Activated CD8-positive, alpha-beta memory T cell treated with anti-CD3 and anti-CD28 coated beads for 1 hour (primary cell): ENCODE measurements at places on chromosomes 4 and X.

- no peak for DNase-seq
Measured at GRCh38 chrX:129958083-129958465, 24.4 kb upstream of the BCORL1 start.

DNA sequence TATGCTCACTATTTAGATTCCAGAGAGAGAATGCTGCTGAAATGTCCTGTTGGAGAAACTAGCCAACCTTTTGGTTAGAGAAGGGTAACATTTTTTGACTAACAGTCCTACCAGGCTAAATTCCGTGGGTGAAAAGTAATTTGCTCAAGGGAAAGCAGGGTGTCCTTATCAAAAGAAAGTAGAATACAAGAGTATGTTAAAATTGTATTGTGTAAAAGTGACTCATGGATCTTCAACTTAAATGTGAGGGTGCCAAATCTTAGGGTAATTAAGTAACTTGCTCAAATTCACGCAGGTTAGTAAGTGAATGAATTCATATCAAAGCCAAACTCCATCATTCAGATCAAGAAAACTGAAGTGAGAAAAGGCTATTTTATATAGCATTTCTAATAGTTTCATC is 81.7 kb downstream of the PCDH7 start:
- no peak for DNase-seq

DNA sequence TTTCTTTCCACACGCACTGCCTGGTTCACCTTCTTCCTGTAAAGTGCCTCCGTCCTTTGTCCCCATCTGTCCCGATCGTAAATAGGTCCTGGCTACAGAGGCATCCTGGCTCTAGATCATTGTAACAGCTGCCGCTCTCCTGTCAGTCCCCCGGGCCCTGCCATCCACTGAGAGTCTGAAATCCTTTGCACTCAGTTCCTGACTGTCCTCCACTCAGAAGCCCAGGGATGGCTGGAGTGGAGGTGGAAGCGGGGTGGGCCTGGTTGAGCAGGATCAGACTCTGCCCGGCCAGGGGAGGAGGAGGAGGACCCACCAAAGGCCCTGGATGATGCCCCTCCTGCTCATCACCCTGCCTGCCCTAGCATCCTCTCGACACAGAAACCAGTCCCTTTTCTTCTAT is 29.8 kb downstream of the PIGG start:
- DNase-seq: no peak

- no peak for DNase-seq
Measured at GRCh38 chr4:150896497-150896896, 118.6 kb downstream of the LRBA start.

DNA sequence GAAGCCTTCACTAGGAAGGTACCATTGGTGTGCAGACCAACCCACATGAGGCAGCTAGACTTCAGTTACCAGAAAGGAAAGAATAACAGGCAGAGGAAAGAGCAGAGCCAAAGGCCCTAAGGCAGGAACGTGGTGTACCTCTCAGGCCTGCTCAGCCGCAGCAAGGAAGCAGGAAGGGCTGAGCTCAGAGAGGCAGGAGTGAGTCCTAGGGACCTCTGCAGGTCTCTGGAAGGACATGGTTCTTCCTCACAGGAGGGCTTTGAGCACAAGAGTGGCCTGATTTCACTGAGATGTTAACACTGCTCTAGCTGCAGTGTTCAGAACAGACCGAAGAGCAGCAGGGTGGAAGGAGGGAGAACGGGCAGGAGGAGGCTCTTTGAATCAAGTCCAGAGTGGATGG is 124.6 kb downstream of the DCHS2 start:
- DNase-seq: no peak

- DNase-seq: no peak
Measured at GRCh38 chr4:53646795-53647194, 55.5 kb upstream of the LNX1 start.

DNA sequence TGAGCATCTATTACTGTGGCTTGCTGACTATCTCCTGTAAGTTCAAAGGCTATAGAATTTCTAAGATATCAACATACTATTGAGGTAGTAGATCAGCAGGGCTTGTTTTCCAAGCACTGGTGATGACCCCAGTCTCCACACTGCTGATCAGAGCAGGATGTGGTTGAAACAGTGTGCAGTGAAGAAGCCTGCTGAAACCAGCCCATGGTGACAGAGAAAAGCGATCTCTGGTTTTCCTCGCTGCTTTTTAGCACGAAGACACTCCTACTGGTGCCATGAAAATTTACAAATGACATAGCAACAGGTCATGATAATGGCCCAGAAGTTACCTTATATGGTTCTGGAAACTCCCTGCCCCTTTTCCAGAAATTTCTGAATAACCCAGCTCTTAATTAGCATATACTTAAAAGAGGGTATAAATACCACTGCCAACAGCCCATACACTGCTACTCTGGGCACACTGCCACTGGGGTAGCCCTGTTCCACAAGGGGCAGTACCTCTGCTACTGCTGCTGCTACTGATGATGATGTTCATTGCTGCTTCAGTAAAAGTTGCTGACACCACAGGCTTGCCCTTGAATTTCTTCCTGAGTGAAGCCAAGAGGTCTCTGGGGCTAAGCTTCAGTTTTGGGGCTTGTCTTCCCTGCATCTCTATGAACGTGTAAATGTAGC is 1689.5 kb upstream of the PCDH10 start:
- no peak for DNase-seq

DNA sequence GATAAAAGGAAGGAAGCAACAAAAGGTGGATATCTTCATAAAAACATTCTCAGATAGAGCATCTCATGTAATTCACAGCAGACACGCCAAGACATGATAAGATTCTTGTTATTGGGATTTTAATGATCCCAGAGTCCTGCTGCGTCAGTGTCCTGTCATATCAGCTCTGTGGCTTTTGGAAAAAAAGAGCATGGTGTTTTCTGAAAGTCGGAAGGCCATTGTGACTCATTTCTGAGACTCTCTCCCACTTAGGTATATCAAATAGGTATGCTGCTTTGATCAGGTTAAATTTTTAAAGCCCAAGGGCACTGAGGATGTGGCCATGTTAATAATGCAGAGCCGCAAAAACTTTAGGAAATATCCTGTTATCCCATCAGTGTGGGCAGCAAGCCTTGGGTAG is 481.0 kb downstream of the KCNIP4 start:
- DNase-seq: no peak

DNA sequence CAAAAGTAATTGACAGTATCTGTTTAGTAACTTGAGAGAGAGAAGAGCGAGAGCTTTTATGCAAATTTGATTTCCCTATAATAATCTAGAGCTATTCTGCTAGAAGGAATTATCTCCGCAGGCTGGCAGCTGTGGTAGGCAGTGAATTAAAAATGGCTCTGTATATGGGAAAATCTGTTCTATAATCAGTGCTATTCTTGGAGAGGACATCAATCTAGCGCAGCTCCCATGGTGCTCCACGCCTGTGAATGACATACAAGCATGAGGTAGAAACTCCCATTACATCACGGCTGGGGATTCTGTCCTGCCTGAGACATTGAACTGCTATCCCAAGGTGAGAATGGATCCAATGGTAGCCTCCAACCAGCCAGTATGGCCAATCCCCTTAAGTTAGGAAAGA is 179.0 kb downstream of the DHX15 start:
- DNase-seq: no peak

GRCh38 chrX:1925053-1925481 is 310.2 kb downstream of the ASMT start:
- no peak for DNase-seq

DNA sequence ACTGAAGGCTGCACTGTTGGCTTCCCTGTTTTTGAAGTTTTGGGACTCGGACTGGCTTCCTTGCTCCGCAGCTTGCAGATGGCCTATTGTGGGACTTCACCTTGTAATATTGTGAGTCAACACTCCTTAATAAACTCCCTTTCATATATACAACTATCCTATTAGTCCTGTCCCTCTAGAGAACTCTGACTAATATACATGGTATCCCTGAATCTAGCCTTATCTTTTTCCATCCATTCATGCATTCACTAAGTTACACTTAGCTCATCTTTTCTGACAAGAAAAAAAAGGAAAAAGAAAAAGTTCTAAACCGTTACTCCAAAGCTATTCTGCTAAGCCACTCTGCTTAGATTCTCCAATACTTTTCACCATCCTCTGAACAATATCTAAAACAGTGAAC is 1260.2 kb upstream of the PCDH7 start:
- DNase-seq: no peak

DNA sequence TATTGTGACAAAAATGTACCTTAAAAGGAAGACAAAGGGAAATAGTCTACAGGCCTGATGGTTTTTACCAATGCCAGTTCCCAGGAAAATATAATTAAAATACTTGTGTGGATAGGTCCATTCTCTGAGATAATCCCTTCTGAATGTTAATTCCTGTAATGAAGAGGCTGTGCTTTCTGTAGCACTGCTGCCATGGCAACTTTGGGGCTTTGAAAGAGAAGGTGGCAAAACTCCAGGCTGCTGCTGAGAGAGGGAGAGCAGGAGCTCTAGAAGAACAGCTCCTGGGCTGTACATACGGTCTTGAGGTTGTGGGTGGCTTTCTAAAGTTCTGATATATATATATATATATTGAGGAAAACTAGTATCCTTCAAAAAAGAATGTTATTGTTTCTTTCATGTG is 125.4 kb downstream of the PDLIM5 start:
- DNase-seq: no peak

GRCh38 chr4:48898733-48899431 is 7.7 kb downstream of the OCIAD2 start:
- DNase-seq: no peak

GRCh38 chrX:861921-862320 is 231.3 kb downstream of the SHOX start:
- DNase-seq: no peak

GRCh38 chr4:17898553-17899055 is 87.8 kb downstream of the NCAPG start:
- DNase-seq: no peak

DNA sequence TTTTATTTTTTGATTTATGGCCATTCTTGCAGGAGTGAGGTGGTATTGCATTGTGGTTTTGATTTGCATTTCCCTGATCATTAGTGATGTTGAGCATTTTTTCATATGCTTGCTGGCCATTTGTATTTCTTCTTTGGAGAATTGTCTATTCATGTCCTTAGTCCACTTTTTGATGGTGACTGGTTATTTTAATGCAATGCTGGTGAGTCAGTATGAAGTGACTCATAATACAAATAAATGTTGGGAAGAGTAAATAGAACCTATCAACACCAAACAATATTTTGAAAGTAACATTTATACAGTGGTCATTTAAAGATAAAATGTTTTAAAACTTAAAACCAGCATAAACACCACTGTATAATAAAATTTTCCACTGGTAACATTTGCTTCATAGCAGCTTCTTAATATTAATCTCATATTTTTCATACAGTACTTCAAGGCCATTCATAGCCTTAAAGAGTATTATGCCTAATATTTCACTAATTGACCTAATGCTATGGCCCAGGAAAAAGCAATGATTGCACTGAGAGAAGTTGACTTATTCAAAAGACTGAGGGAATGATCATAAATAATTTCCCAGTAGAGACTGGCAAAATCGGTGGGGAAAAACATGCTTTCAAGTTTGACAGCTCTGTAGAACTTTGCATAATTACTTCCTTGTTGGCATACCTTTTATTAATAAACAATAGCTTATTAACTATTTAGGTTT is 33.9 kb downstream of the CASK start:
- no peak for DNase-seq

DNA sequence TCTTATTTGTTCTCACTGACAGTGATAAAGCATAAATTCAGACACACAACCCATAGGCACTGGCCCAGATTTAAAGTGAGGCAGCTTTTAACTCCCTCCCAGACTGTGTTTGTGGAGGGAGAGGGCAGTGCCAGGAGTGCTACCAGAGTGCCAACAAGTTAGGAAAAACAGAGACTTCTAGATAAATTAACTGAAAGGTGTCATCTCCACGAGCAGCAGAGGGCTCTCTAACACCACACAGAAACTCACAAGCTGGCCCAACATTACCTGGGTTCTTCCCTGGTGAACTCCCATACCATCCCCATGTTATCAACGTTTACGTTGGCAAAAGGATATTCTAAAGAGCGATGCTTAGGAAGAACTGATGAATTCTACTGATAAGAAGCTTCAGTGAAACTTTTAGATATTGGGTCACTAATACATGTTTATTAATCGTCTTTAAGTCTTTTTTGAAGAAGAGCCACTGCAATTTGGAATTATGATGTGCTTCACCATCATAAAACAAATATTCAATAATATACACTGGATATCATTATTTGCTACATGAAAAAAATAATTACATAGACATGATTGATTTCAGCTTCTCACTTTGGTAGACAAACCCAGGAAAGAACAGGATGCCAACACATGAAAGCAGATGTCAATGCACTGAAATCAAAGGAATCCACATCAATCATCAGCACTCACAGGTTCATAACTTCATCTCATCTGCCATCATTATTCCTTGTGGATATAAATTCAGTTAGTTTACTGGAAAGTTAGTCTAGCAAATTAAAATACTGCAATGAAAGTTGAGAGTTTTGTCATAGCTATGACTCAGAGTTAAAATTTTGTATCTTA is 121.2 kb upstream of the NAP1L5 start:
- peak; percentile 17 for DNase-seq

- no peak for DNase-seq
Measured at GRCh38 chr4:3780347-3781171, 14.4 kb downstream of the ADRA2C start.

DNA sequence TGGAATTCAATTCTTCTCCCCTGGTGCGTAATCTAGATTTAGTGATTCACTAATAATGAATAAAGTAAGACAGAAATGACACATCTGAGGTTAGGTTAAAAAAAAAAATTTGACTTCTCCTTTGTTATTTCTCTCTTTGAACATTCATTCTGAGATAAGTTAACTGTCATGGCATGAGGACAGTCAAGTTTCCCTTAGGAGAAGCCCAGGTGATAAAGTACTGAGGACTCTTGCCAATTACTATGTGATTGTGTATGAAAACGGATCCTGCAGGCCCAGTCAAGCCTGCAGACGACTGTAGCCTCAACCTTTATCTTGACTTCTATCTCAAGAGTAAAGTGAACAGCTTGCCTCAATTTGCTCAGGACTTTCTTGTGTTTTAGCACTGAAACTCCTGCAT is 293.2 kb downstream of the PRR32 start:
- DNase-seq: no peak

DNA sequence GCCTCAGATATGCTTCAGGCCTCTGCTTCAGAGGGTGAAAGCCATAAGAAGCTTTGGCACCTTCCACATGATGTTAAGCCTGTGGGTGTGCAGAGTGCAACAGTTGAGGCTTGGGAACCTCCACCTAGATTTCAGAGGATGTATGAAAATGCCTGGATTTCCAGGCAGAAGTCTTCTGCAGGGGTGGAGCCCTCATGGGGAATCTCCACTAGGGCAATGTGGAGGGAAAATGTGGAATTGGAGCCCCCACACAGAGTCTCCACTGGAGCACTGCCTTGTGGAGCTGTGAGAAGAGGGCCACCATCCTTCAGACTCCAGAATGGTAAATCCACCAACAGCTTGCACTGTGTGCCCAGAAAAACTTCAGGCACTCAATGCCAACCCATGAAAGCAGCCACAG is 35.2 kb downstream of the TLR10 start:
- DNase-seq: no peak

- DNase-seq: peak; percentile 15
Measured at GRCh38 chr4:109588176-109588575, 28.1 kb downstream of the MCUB start.

GRCh38 chr4:40475609-40476008 is 140.5 kb downstream of the CHRNA9 start:
- DNase-seq: no peak

GRCh38 chrX:136779346-136779781 is 1.4 kb downstream of the ARHGEF6 start:
- DNase-seq: no peak

- no peak for DNase-seq
Measured at GRCh38 chr4:76361689-76362412, 55.3 kb downstream of the STBD1 start.

GRCh38 chr4:146648461-146648783 is 9.7 kb downstream of the POU4F2 start:
- DNase-seq: no peak

GRCh38 chrX:140711894-140712293 is 2.3 kb downstream of the LINC00632 start:
- DNase-seq: no peak
